Hippocampal formation (tissue), 2 donors: ENCODE measurements at places on chromosomes 3 and 15.

GRCh38 chr15:101295607-101296161, 636 bp upstream of the SNRPA1 start:
- no peak for DNase-seq

DNA sequence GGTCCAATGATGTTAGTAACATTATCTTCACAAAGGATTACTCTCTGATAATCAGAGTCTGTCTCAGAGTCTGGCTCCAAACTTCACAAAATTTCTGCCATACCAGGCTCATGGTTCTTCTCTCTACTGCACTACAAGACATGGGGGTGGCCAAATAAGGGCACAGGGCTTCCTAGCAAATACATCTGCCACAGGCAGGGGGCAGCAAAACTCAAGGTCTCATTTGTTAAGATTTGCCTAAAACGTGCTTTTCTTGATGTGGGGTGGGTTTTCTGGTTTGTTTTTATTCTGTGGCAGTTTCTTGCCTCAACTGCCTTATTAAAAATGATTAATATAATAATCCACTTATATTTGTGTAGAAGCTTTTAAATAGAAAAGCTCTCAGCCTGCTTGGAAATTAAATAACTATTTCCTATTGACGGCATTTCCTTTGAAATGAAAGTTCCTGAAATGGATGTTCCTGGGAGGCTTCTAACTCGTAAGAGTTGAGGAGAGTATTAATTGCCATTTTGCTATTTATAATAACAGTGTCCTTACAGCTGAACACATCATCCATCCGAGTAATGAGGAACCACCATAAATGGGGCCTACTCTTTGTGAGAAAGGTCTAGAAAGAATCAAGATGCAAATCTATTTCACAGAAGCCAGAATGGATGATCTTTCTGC, 53.8 kb downstream of the SST start:
- peak; percentile 1 for DNase-seq

GRCh38 chr3:24052446-24052845, 107.4 kb downstream of the NR1D2 start:
- no peak for DNase-seq

- DNase-seq = no peak
Measured at GRCh38 chr3:158842976-158843375, 41.1 kb downstream of the MFSD1 start.

- peak; percentile 13 for DNase-seq
Measured at GRCh38 chr3:125003369-125003853, 52.4 kb downstream of the HEG1 start.

DNA sequence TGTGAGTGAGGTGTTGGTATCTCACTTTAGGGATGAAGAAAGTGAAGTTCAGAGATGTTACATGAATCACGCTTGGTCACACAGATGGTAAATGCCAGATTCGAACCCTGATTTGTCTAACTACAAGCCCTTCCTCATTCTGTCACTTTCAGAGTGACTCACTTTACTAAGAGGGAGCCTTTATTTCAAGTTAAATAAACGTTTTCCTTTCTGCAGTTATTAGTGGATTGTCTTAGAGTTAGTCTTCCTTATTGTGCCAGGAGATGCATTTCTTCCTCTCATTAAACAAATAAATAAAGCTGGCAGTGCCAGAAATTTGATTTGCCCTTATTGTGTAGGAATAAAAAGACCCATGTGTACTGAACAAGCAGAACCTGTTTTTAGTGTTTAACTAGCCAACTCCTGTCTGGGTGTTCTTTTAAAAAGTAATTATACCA, 162.5 kb downstream of the AKAP13 start:
- DNase-seq = no peak
